Activated CD8-positive, alpha-beta memory T cell treated with anti-CD3 and anti-CD28 coated beads for 4 hours (primary cell): ENCODE measurements at places on chromosomes 1 and 21.

GRCh38 chr1:207827488-207827830 is 75.6 kb downstream of the CD46 start:
- DNase-seq: no peak

- DNase-seq: no peak
These were observed 91.5 kb upstream of the ETS2 start for GRCh38 chr21:38714039-38714817.

- DNase-seq: no peak
These were observed 501.0 kb downstream of the SETD4 start for GRCh38 chr21:35559128-35559828.

DNA sequence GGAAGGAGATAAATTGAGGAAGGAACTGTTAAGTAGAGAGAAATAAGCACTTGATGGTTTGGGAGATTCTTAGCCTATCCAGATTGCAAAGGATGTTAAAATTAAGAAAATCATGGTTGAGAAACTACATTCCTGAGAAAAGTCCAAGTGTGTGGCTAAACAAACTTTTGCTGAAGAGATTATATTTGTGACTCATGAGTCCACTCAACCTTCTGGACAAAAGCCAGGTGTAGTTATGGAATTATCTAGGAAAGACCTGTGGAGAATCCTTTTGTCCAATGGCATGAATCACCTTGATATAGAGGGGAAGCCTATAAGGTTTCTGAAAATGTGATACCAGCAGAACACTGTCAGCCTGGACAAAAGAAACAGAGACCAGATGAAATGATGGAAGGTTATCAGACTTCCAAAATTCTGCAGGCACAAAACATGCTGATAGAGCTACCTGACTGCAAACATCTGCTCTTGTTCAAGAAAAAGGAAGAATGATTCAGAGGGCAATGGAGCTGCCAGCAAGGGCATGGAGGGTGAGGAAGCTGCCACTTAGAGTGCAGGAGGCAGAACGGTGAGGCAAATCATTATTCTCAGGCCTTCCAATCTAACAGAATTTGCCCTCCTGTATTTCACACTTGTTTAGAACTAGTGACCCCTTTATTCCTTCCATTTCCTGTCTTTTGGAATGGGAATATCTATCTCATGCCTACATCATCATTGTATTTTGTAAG is 300.6 kb upstream of the PRMT6 start:
- DNase-seq: no peak

DNA sequence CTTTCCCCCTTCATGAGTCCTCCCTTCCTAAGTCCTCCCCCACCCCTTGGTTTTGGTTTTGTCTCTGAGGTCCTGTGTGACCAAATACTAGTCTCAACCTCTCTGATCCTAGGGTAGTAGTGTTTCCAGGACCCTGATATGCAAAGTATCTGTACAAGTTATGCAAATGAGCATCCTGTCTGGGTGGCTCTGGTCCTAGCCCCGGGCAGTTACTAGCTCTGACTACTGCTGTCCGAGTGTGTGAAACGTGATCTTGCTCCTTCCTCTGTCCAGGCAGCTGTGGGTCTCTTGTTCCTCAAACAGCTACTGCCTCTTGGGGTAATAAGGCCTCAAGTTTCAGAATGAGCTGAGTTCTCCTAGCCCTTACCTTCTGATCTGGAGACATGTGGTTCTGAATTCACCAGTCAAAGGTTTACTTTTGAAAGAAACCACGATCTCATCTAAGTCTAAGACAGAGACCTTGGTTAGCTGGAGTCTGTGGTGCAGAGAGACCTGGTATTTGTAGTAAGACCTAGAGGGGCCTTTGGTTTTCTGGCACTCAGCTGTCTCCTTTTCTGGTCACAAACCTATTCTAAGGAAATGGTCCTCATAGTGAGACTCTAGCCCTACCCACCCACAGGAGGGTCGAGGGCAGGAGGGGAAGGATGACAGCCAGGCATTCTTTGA is 31.0 kb upstream of the IL19 start:
- no peak for DNase-seq

DNA sequence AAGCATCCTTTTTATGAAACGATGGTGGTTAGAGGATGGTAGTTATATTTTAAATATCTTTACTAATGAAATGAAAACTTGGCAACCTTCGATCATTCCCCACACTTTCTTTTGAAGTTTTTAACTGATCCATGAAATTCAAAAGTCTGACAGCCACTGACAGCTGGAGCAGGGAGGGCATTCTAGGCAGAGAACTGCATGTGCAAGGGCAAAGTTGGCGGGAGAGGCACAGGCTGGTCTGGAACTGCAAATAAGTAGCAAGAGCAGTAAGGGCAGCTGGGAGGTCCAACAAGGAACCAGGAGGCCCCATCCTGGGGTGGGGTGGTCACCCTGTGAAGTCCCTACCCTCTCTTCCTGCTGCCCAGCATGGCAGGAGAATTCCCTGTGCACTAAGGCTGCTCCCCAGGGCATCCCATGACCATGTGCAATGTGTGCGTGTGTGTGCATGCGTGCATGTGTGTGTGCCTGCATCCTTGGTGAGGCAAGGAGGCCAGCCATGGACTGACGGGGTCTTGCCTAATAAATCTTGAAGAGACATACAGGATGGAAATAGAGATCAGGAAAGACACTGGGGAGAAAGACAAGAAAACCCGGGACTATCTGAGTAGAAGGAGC is 33.1 kb upstream of the FOXO6 start:
- no peak for DNase-seq

DNA sequence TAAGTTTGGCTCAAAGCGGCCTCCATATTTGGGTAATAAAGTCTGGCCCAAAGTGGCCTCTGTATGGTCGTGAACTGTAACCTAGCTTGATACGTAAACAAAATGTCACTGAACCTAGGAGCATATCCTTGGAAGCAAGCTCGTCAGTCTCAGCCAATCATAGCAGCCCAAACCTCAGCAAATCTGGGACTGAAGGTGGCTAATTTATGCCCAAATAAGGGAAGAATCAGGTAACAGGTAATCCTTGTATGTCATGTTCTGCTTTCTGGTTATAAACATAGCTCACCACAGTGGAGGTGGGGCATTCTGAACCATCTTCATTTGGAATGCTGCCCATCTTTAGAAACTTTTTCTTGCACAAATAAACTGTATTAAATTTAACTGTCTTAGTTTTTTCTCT is 281.1 kb downstream of the TTLL7 start:
- no peak for DNase-seq

DNA sequence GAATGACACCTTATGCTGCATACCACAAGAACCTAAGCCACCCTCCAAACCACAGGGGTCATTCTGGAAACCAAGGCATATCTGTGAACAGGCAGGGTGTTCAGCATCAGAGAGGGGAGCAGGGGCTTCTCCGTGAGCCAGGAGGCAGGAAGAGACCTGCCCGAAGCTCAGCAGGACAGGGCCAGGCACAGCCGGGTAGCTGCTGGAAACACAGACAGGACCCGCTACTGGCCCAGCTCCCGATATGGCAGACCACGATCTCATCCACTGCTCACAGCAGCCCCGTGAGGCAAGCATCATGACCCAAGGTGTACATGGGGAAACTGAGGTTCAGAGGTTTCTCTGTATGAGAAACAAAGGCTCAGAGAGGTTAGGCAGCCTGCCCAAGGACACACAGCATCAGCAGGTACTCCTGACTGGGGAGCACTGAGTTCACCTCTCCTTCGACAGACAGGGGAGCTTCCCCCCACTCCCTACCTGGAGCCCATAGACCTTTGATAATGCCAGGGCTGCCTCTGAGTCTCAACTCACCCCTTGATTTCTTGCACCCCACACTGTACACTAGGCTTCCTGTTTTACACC is 317.7 kb downstream of the MATN1 start:
- DNase-seq: no peak

GRCh38 chr1:38455829-38456530 is 403.6 kb downstream of the RRAGC start:
- DNase-seq: no peak

DNA sequence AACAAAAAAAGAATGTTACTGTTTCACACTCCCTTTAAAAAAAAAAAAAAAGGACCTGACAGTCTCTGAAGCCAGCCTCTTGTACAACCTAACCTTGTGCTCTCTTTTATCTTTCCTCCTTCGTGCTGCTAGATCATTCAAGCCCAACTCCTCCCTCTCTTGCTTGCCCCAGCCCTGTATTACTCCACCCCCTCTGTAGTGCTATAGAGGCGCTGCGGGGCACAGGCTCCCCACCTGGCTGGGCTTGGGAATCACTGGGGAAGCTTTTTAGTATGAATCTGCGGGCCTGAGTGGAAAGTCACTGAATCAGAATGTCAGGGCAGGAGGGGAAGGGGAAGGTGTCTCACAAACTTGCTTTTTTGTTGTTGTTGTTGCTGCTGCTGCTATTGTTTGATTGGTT is 383.7 kb upstream of the CAMK1G start:
- no peak for DNase-seq

- no peak for DNase-seq
These were observed 14.3 kb downstream of the MORN1 start for GRCh38 chr1:2376931-2377672.
